ENCODE measurements at places on chromosomes 1 and 21.

GRCh38 chr1:59353453-59353852 is 56.6 kb downstream of the FGGY start:
- no peak for DNase-seq

DNA sequence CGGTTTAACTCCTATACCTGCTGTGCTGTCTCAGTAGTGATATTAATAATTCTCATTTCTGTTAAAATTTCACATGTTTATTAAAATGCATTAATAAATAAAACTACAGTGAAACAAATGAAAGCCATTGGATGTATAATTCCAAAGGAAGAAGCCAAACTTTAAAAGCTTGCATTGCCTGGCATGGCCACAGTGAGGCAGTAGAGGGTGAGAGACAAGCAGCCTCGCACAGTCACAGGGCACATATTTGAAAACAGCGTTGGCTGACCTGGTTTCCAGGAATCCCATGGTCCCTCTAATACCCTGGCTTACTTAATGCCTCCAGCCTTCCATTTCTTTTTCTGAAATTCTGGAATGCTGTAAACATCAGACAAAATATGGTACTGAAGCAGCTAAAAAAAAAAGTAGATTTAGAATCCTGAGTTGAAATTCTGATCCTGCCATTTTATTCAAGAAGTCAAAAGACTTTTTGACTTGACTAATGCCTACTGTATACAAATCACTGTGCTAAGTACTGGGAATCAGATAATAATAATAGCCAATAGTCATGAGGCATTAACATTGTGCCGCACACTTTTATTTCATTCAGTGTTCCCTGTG is 6.7 kb upstream of the RNASEL start:
- DNase-seq = peak; percentile 63

- no peak for DNase-seq
Measured at GRCh38 chr1:24931146-24931467, 1.0 kb upstream of the RUNX3 start.

DNA sequence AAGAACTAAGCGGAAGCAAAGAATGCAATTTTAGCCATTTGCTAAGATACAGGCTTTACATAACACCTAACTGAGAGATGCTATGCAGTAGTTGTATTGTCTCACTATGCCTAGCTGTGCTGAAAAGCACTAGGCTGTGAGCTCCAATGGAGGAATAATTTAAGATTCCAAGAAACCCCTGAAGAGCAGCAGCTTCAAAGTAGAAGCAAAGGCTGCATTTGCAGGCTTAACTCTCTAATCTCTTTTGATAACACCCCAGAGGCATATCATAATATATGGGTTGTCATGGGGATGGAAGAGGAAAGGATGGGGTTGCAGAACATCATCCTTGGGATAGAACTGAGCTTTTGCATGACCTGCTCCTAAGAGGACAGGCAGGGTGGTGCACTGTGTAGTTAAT is 102.0 kb downstream of the ERG start:
- DNase-seq = no peak

DNA sequence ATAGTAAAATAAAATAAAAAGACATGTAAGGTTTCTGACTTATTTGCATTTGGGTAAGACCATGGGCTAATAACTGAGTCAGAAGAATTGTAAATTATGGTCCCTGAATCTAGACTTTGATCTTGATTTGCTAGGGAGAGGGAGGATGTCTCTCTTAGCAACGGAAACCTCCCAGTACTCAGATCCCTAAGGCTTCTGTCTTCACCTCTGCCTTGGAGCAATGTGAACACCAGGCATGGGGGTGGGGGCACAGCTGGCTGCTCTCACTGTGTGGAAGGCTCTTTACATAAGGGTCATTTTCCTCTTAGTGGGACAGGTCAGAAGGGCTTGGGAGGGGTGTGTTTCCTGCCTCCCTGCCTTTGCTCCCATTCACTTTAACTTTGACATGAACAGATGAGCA is 17.0 kb upstream of the TMEM54 start:
- no peak for DNase-seq

- no peak for DNase-seq
Measured at GRCh38 chr1:246987083-246987690, 20.7 kb downstream of the ZNF695 start.

DNA sequence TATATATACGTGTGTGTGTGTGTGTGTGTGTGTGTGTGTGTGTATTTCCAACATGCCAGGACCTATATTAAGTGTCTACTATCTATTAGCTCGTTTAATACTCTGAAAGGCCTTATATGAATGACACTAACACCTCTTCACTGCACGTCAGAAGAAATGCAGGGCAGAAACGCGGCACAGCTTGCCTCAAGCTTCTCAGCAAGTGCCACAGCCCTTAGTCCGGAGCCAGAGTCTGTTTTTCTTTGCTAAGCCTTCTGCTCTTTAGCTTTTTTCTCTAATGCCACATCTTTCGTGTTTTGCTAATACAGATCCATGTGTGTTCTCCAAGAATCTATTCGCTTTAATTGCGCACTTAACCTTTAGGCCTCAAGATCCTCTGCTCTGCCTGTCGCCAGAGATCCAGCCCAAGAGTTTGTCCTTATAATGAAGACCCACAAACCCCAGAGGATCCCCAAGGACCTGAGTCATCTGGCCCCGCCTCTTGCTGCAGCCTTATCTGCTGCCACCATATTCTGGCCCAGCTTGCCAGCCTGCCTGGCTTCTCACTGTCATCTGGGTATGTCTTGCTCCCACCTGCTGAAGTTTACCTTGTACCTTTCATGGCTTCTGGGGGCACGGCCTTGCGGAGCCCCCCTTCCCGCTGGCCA is 2.0 kb upstream of the TRIM58 start:
- no peak for DNase-seq

GRCh38 chr1:76054359-76054758 is 20.2 kb upstream of the ST6GALNAC3 start:
- no peak for DNase-seq

GRCh38 chr1:222889440-222889839 is 74.6 kb downstream of the DISP1 start:
- no peak for DNase-seq

DNA sequence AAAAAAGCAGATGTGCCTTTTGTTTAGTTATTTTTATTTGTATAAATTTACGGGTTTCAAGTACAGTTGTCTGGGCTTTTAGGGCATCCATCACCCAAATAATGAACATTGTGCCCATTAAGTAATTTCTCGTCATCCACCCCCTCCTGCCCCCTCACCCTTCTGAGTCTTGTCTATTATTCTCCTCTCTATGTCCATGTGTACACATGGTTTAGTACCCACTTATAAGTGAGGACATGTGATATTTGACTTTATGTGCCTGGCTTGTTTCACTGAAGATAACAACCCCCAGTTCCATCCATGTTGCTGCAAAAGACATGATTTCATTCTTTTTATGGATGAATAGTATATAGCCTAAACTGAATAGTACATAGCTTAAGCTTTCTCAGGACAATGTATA is 189.2 kb downstream of the ZP4 start:
- DNase-seq = no peak

- DNase-seq = no peak
Measured at GRCh38 chr1:229699613-229700267, 73.7 kb downstream of the URB2 start.

DNA sequence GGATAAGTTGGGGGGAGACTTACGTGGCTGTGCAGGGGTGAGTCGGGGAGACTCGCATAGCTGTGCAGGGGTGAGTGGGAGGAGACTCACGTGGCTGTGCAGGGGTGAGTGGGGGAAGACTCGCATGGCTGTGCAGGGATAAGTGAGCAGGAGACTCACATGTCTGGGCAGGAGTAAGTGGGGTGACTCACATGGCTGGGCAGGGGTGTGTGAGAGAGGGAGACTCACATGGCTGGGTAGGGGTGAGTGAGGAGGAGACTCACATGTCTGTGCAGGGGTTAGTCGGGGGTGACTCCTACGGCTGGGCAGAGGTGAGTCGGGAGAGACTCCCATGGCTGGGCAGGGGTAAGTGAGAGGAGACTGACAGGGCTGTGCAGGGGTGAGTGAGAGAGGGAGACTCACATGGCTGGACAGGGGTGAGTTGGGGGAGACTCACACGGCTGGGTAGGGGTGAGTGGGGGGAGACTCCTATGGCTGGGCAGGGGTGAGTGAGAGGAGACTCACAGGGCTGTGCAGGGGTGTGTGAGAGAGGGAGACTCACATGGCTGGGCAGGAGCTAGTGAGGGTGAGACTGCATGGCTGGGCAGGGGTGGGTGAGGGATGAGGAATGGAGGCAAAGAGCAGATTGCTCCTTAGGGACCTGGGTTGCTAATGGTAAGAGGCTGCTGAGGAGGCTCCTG is 56.0 kb upstream of the ABCG1 start:
- DNase-seq = no peak

DNA sequence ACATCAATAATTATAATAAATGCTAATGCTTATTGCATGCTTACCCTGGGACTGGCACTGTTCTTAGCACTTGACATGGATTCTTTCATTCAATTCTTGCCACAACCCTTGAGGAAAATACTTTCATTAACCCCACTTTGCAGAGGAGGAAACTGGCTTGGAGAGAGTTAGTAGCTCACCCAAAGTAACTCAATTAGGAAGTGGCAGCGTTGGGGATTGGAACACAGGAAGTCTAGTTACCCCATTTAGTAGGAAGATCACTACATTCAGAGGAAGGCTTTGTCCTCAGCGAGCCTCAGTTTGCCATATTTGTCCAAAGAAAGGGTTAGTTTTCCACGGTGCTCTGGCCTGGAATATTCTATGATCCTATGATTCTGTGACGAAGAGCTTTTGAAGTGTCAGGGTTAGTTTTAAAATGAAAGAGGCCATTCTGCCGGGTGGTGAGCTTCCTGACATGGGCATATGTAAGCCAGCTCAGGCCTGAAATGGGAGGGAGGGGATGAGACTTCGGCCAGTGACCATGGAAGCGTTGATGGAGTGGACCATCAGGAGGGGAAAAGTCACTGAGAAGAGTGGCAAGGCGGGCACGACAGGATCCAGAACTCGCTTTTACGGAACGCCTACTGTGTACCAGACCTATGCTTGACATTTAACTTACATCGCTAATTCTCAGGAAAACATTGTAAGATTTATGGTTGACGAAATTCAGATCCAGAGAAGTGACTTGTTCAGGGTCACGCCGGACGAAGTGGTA is 28.2 kb upstream of the EPB41 start:
- DNase-seq = no peak

- DNase-seq = no peak
Measured at GRCh38 chr1:53616927-53617326, 122.0 kb downstream of the GLIS1 start.

- no peak for DNase-seq
Measured at GRCh38 chr1:233010146-233010545, 59.7 kb downstream of the NTPCR start.

DNA sequence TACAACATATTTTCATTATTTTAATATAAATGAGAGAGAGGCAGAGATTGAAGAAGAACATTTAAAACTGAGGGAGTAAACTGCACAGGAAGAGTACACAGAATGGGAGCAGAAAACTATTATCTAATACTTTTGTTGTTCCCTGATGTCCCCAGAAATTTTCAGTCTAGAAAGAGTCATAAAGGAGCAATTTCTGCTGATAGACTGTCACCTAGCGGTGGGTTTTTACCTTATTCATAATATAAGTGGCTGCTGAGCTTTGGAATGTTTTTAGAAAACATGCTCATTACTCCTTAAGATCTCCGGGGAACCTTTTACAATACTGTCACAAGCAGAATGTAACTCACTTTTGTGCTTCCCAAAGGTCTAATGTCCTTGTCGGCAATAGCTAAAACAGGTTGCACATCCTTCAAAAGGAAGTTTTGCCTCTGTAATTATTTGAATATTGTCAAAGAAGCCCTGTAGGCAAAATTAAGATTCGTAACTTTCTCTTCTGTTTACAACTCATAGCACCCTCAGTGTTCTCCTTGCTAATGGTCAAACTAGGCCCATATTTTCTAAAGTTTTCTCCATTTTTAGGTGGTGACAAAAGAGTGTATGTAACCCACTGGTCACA is 4.9 kb upstream of the NPL start:
- peak; percentile 6 for DNase-seq

GRCh38 chr1:197526736-197527371 is 248.4 kb downstream of the DENND1B start:
- DNase-seq = no peak

GRCh38 chr1:246608616-246609376 is 42.5 kb downstream of the CNST start:
- peak; percentile 21 for DNase-seq

DNA sequence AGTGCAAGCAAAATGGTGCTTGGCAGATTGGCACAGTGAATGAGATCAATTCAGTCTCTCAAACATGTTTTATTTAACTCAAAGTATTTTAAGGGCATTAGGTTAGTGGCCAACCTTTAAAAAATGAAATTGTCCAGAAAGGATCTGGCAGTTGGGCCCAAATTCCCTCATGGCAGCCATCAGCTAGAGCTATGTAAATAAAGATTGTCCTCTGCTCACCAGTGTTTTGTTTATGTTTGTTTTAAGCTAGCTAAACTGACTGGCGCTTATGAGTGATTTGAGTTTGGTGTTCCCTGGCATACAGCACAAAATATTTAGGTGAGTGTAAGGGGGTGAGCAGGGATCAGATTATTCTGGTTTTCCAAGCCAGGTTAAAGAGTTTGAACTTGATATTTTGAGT is 18.1 kb downstream of the HDAC1 start:
- no peak for DNase-seq

DNA sequence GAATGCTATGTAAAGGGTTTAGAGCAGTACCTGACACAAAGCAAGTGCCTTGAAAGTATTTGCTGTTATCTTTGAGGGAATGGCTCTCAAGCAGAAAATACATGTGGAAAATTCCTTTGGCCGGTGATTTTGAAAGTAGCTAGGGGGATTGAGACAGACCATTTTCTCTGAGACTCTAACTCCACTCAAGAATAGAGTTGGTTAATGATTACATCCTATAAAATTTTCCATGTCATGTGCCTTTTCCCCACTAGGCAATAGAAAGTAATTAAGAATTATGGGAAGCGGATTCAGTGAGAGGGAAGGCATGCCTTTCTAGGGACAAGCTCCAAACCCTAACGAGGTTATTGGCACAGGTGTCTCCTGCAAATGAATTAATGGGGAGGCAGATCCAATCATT is 276.0 kb downstream of the GPATCH2 start:
- no peak for DNase-seq

GRCh38 chr1:64112281-64112680 is 91.1 kb upstream of the UBE2U start:
- DNase-seq = no peak

DNA sequence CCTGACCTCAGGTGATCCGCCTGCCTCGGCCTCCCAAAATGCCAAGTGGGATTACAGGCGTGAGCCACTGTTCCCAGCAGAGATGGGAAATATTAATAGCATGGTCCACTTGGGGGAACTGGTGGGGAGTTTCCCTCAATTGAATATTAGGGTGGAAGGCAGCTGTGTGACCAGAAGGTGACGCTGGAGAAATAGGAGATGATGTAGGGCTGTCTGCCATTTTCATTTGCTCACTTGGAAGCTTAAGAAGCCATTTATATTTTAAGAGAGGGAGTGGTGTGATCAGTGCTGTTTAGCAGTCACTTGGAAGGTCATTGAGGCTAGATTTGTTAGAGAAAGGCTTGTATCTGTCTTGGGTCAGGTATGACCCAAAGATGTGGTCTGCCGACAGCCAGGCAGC is 19.9 kb downstream of the KDM4A start:
- no peak for DNase-seq

GRCh38 chr1:197422993-197423392 is 154.9 kb downstream of the CRB1 start:
- no peak for DNase-seq

GRCh38 chr1:107555578-107555977 is 409.4 kb downstream of the VAV3 start:
- DNase-seq = no peak

GRCh38 chr1:229098903-229099578 is 171.9 kb upstream of the RAB4A start:
- DNase-seq = no peak

All from activated T-cell treated with anti-CD3 and anti-CD28 coated beads for 4 hours (primary cell).